ENCODE measurements at places on chromosomes 16 and 17.

DNA sequence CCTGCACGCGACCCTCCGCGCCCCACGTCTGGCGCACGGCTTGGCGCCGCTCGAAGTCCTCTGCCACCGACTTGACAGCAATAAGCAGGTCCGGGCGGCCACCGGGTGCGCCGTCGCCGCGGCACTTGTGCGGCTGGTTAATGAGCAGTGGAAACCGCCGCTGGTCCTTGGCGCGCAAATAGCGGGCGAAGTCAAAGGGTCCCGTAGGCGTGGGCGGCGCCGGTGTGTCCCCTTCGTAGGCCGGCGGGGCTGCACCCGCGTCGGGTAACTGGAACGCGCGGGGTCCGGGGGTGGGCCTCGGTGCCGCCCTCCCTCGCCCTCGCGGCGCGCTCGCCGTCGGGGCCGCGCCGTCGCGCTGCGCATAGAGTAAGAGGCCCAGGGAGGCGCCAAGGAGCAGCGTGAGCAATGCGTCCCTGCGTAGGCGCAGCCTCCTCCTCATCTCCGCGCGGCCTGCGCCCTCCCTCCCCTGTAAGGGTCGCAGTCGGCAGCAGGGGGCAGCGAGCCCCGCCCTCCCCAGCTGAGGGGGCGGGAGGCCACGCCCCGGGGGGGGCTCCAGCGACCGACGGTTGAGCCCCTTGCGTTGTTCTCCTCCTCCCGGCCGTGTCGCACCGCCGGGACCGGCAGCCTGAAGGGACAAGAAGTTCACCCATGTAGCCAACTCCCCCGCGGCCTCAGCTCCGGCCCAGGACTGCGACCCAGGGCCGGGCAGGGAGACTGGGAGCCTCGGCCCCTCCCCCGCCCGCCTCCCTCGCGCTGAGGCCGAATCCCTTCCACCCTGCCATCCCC is 558 bp downstream of the B3GNT9 start:
- DNase-seq = peak; percentile 61

GRCh38 chr16:67415872-67416793 is at the start of gene ZDHHC1:
TSS of gene ZDHHC1 (minus strand) at chr16:67416477. CDS start at chr16:67407775, 8,702 bp downstream.
- DNase-seq = peak; percentile 63

- no peak for DNase-seq
Measured at GRCh38 chr16:57639172-57639887, 10.9 kb downstream of the ADGRG1 start.

- peak; percentile 70 for DNase-seq
Measured at GRCh38 chr16:75593825-75594820, 27.9 kb downstream of the GABARAPL2 start.

DNA sequence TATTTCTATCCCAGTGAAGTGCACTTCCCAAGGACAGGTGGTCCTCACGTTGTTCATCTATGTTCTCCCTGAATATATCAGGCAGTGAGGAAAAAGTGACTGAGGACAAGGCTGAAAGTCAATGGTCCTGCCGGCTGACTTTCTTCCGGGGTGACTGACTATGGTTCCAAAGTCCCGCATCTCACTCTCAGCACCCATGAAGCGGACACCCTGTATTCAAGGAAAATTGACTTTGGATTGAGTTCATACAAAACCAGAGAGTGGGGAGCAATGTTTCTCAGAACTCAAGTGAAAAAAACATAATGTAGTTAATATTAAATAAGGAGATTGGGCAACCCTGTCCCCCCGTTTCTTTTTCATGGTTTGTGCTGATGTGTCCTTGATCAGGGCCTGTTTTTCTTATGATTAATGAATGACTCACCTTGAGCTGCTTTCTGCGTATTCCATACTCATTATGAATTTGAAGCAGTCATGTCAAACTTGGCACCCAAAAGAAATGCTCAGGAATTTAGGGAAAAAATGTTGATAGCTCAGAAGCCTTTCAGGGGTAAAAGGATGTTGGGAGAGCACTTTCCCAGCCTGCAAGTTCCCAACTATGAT is 184.0 kb downstream of the CYLD start:
- DNase-seq = no peak

GRCh38 chr17:15978606-15979005 is 20.9 kb downstream of the ZSWIM7 start:
- no peak for DNase-seq

DNA sequence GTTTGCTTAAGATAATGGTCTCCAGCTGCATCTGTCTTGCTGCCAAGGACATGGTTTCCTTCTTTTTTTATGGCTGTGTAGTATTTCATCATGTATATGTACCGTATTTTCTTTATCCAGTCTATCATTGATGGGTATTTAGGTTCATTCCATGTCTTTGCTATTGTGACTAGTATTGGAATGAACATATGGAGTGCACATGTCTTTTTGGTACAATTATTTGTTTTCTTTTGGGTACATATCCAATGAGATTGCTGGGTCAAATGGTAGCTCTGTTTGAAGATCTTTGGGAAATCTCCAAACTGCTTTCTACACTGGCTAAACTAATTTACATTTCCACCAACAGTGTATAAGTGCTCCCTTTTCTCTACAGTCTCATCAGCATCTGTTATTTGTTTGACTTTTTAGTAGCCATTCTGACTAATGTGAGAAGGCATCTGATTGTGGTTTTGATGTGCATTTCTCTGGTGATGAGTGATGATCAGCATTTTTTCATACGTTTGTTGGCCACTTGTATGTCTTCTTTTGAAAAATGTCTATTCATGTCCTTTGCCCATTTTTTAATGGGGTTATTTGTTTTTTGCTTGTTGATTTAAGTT is 66.2 kb downstream of the TNFRSF13B start:
- peak; percentile 14 for DNase-seq

DNA sequence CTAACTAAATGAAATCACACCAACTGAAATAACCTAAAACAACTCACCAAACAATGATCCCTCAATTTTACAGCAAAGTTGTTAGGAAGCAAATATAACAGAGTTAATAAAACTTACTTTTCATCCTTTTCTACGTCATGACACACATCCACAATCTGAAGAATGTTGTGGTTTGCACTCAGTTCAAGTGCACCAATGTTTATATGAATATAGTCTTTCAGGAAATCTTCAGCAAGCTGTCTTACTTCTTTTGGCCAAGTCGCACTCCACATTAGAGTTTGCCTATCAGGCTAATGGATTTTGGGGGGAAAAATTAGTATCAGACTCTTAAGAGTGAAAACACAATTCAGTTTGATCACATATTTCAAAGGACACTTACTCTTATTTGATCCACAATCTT is 3.3 kb downstream of the DDX5 start:
- DNase-seq = no peak

- no peak for DNase-seq
Measured at GRCh38 chr16:67163999-67164558, 466 bp upstream of the HSF4 start.

GRCh38 chr16:57643147-57643874 is 14.9 kb downstream of the ADGRG1 start:
- DNase-seq = no peak

- DNase-seq = peak; percentile 53
Measured at GRCh38 chr17:40415390-40415789, 2.3 kb downstream of the TOP2A start.

DNA sequence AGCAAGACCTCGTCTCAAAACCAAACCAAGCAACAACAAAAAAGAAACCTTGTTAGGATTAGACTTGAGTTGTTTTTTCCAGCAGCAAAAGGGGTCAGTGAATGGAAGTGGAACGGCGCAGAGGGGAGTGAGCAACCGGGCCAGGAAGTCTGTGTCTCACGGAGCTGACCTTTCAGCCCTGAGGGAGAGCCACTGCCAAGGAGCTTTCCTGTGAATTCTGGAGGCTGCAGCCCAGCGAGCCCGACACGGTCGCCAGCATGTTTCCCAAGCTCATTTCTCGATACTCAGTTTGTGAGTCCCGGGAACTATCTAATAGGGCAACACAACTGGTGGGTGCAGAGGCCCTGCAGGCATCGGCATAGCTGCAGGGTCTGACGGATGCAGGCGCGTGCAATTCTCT is 19.6 kb downstream of the TELO2 start:
- DNase-seq = no peak

GRCh38 chr16:3578610-3579551 is 1.7 kb upstream of the NLRC3 start:
- DNase-seq = peak; percentile 87
